HAP-1 (cell line): ENCODE measurements at places on chromosomes 3 and 15.
A peak's percentile ranks its signal among the peaks of the same experiment; 100 is the strongest.

DNA sequence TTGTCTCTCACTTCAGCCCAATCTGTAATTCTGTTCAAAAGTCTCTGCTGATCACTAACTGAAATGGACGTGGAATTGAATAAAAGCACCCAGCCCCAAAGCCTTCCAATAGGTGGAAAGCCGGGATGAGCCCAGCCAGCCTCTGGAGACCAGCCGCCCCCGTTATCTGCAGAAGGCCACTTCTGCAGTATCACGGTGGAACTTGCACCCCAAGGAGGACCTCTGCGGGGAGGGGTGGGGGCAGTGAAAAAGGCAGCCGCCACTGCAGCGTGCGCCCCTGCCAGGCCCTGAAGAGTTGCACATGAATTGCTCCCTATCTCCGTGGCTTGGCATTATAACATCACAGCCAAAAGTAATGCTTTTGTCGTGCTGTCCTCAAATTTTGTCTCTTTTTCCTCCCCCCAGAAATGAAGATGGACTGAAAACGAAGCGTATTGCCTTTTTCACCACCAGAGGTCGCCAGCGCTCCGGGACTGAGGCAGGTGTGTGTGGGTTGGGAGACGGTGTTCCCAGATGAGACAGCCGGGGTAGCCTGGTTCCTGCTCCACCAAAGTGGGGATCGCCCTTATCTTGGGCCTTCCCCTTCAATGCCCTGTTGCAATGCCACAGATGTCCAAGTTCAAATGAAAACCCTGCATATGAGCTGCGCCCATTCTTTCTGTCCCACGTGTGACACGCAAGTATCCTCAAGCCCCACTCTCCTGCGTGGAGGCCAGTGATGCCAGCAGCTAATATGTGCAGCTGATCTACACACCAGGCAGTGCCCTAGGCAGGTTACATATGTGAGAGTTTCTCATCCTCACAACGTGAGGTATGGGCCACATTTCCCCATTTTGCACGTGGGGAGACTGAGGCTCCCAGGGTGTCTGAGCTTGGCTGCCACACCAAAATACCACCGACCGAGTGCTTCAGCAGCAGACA, 96.0 kb downstream of the LRRK1 start:
- DNase-seq = peak; percentile 20

DNA sequence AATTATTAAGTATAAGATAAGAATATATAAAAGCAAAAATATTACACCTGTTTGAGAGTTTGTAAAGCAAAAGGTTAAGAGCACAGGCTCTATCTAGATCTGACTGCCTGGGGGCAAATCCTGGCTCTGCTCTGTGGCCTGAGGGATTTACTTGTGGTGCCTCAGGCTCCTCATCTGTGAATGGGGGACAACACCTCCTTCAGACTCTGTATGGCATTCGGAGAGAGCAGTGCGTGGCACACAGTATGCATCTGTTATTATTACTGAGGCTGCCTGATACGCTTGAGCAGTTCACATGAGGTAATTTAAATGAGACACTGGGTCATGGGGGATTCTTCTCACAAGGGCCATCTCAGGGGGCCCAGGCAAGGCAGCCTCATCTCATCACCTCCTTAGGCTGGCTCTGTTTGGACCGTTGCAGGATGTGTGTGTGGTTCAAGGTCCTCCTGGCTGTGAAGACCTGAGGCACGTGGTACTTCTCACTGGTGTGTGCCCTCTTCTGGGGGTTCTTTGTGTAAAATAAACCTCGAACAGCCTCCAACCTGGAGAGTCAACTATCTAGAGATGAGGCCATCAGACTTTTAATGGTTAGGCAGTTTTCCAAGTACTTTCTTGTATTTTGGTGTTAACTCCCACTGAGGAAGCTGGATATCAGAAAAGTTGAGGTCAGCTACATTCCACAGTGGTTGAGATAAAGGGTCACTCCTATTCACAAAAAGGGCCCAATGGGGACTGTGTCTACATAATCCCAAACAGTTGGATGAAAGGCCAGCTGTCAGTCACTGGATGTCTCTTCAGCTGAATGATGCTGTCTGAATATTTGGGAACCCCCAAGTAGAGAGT, 9.0 kb downstream of the GNB5 start:
- no peak for DNase-seq

GRCh38 chr3:175193815-175194518, 334.8 kb downstream of the NAALADL2 start:
- DNase-seq = no peak

- peak; percentile 16 for DNase-seq
Observed at GRCh38 chr3:190585805-190586630, 72.1 kb downstream of the IL1RAP start.

DNA sequence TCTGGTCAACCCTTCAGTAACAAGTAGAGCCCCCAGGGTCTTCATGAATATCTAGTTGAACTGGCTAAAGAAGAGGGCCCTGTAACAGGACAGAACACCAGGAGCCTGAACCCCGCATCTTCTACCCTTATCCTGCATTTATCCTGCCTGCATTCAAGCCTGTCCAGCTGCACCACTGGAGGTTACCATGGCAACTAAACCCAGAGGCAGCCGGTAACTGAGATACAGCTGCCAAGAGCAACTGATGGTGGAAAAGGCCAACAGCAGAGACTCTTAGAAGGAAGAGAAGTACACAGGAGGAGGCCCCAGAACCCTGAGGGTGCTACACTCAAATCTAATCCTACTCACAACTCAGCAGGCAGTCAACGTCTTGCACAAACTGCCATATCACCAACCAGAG, 3.7 kb upstream of the PRKAR2A start:
- peak; percentile 35 for DNase-seq

DNA sequence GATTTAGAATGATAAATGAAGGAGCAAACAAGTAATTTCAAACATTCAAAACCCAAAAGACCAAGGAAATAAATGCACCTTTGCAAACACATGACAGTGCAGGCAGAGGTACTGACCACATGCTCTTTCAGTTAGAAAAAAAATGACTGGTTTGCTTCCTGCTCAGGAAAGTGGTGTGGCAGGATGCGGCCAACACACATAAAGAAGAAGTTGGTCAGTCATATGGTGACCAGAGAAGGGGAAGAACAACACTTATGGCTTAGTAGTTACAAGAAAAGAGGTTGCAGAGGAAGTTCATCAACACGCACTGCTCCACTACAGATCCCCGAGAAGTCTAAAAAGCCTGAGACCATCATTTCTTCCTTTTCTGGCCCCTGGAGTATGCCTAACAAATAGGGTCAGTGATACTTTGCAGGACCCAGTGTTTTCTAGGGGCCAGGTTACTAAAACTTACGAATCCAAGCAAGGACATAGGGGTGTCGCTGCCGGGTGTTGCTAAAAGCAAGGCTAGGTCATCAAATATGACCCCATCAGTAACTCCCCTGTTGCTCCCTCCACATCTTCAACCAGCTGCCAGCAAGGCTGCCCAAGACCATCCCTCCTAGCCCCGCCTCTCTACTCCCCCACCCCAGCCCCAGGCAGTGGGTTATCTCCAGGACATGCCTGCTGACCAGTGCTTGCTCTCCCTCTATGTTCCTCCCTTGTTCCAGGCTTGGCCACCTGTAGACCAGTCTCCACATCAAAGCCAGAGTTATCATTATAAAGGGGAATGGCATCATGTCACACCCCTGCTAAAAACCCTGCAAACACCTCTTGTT, 11.2 kb downstream of the ATP8B4 start:
- DNase-seq = no peak
